Common myeloid progenitor, CD34-positive (primary cell): ENCODE measurements at places on chromosomes 1 and 21.
A peak's percentile ranks its signal among the peaks of the same experiment; 100 is the strongest.

DNA sequence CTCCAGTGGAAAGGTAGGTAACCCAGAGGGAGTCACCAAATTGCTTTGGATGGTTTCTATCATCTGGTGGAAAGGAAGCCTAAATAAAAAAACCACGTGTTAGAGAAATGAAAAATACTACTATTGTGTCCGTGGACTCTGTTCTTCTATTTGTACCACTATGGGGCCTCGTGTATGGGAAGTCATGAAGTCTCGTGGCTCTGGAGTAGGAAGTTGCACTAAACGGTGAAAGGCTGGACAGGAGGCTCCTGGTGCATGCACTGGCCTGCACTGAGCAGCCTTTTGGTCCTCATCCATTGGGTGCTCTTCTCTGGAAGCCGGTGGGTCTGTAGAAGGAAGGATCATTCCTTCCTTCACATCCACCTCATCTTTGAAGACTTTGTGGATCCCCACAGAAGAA is 17.0 kb downstream of the F3 start:
- no peak for DNase-seq

DNA sequence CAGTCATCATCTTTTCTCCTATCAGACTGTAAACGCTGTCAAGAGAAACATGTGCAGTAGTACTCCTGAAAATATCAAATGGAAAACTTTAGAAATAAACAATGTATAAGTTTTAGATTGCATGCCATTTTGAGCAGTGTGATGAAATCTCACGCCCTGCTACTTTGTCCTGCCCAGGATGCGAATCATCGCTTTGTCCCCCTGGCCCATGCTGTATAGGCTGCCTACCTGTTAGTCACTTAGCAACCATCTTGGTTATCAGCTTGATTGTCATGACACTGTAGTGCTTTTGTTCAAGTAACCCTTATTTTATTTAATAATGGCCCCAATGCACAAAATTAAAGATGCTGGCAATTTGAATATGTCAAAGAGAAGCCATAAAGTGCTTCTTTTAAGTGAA is 363.0 kb downstream of the ZP4 start:
- DNase-seq, result no peak

GRCh38 chr1:17635811-17636210 is 96.3 kb downstream of the ARHGEF10L start:
- no peak for DNase-seq

DNA sequence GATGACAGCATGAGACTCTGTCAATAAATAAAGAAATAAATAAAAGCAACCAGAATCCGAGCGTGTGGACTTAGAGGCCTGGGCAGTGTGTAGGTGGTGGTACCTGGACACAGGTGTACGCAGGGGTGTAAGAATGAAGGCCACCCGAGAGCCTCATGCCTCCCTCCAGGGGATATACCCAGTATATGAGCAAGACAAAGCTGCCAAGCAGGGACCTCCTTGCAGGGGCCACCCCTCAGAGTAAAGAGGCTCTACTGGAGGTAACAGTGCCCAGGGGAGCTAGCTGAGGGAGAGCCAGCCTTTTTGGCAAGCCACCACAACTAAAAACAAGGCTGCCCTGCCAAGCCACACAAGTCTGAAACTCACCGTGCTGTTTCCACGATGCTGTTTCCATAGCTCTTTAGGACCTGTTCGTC is 179.2 kb upstream of the RAB4A start:
- DNase-seq, result no peak

- no peak for DNase-seq
These were observed 36.1 kb downstream of the ESRRG start for GRCh38 chr1:216686860-216687766.

DNA sequence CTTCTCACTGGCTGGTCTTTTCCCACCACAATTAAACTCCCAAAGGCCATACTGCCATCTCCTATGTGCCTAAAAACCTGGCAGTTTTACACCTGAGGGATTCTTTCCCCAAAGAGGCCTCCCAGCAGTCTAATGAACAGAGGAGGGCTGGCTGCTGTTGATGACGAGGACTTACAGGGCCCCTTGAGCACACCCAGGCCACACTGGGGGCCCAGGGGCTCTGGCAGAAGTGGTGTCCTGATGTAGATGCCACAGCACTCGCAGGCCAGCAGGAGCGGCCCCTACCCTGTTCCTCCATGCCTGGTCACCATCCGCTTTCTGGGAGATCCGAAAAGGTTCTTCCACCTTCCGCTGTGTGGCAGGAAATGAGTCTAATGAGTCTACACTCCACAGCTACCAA is 24.2 kb downstream of the POFUT2 start:
- DNase-seq, result no peak

DNA sequence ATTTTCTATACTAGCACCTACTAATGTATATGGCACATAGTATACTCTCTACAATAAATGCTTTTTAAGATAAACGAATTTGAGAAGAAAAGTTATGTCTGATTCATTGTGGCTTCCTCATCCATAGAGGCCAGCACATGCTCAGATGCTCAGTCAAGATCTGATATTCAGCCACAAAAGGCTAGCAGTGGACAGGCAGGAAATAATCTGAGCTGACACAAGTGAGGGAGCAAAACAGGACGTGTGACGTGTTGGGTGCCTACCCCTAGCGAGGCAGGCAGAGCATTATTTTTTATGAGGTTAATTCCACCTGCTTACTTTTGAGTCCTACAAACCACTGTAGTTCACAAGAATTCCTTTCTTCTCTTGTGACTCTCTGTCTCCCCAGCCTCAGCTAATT is 550.9 kb downstream of the SMYD3 start:
- peak; percentile 58 for DNase-seq

- DNase-seq, result peak; percentile 69
These were observed 264.4 kb downstream of the NTNG1 start for GRCh38 chr1:107405236-107405635.

DNA sequence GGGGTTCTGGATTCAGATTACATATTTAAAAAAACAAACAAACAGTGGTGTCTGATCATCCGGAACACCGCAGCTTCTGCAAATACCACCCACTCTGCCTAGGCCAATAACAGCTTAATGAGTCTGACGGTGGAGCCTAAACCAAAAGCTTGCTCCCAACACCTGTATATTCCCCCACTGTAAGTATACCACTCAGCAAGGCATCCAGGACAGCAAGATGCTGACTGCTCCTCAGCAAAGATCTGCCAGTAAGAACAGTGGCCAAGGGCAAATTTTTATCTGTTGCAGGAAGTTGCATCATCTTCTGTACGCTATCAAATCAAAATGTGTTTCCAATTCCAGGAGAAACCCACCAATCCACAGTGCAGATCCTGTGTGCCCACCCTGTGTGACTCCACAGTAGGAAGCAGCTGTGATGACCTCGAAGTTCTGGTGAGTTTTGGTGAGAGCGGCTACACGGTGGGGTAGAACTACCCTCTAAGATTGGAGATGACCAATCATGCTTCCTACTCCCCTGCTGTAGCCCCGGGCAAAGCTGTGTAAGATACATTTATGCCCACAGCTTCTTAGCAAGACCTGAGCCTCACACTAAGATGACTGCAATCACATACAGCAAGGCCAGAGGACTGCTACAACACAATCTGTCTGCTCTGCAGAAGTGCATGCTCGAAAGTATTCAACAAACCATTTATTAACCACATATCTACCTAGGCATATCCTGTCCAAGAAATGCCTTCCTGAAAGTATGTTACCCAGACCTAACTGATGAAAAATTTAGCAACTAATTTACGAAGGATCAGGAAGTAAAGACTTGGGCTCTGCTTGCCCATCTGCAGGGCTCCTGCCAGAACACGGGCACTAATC is 30.5 kb downstream of the SIPA1L2 start:
- peak; percentile 51 for DNase-seq

GRCh38 chr1:51421964-51422363 is 91.6 kb upstream of the TTC39A start:
- DNase-seq, result peak; percentile 56

DNA sequence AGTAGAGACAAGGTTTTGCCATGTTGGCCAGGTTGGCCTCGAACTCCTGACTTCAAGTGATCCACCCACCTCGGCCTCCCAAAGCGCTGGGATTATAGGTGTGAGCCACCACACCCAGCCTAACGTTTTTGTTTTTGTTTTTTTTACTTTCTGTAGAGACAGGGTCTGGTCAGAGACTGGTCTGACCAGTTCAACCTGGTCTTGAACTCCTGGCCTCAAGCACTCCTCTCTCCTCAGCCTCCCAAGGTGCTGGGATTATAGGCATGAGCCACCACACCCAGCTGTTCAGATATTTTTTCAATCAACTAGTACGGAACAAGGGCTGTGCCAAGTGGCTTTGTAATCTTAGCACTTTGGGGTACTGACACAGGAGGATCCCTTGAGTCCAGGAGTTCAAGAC is 209.5 kb downstream of the RERE start:
- DNase-seq, result no peak

DNA sequence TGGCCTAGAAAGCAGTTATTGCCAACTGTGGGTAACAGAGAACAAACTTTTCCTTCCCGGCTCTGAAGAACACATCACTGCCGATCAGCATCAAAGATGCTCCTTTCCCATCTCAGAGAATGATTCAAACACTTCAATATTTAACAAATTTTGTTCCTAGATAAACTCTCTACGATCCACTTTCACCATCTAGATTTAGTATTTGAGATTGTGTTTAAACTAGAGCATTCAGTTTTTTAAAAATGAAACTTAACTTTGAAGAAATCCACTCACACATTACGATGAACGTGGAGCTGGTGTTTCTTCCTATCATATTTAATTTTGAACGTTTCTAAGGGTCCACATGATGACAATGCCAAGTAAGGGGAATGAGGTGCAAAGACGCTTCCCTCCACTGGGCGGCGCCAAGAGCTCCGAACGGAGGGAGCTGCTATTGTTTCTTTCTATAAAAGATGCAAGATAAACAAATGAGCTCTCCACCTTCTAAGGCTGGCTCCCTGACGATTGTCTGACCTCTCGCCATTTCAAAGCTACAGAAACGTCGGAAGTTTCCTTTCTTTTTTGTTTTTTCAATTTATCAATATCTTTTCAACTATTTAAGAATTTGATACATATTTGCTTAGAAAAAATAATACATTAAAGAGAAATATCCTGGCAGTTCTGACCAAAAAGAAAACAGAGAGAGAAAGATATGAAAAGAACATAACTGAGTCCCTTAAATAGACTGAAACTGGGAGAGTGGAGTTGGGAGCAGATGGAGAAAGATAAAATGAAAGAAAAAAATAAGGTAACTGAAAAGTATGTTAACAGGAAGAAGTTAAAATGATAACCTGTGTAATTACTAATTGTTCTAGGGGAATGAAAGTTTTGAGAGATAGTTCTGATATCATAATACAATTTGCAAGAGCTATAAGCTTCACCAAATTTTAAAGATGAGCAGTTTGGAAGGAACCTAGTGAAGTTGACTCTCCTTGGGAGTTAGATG is 4.4 kb upstream of the BARHL2 start:
- DNase-seq, result peak; percentile 85

DNA sequence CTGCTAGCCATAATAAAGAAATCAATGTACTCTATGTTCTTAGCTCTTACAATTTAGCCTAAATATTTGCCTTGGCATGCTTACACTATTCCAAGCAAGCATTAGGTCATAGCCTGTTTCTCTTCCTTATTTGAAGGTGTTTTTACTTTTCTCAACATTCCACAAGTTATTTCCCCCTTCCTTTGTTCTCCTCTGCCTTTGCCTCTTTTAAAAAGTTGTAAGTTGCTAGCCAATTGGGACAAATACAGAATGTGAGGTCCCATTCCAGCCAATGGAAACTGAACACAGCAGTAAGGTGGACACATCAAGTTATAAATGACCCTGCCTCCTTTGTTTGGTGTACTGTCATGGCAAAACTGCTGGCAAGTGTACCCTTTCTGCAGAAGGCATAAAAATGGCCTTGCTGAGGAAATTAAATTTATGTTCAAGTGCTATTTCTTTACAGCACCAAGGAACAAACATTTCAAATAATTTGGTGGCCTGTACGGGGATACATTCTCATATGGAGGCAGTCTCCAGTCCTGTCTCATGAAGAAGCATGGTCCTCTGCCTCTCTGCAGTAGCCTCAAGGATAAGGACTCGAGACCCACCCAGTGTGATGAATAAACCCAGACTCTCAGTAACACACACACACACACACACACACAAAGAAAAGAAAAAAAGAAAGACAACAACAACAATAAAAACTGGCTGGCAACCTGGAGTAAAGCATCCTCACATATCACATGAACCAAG is 28.8 kb upstream of the FMO1 start:
- no peak for DNase-seq

- no peak for DNase-seq
These were observed 14.8 kb downstream of the PI4KB start for GRCh38 chr1:151312411-151312810.

- DNase-seq, result no peak
These were observed 53.6 kb downstream of the RHBG start for GRCh38 chr1:156422602-156423091.

DNA sequence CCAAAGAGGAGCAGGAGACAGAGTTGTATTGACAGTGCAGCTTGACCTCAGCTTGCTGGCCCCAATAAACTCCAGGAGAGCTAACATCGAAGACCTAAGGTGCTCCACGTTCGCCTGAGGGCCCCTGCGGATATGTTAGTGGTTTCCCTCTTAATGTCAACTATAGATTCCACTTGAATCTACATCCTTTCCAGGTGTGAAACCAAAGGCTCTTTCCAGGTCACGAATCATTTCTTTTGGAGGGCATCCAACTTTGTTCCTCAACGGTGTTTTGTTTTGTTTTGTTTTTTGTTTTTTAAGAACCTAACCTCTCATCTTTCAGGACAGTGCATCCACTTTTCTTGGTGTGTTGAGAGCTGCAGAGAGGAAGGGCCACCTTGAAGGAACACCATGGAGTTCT is 267.6 kb upstream of the SGIP1 start:
- no peak for DNase-seq

DNA sequence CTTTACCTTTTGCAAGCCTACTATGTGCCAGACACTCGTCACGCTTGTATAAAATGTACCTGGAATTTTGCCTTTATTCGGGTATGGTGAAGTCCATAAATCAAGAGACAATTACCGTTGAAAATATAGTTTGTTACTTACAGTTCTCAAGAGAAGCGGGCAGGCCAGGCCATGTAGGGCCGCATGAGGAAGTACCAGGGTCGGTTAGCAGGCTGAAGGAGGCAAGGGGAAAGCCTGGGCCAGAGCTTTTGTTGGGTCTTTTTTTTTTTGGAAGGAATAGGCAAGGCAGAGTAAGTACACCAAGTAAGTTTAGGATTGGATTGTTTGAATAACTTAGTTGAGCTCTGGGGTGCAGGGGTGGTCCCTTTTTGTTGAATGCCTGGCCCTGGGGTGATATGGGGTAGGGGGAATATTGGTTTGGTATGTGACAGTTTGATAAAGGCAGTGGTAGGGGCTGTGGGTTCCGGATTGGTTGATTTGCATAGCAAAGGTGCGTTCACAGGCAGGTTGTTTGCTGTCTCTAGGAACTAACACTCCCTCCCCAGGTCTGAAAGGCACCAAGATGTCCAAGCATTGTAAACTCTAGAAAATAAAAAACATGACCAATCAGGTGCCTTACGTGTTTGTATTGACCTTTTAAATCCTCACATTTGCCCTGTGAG is 80.7 kb downstream of the KAZN start:
- DNase-seq, result no peak
